ENCODE measurements at places on chromosomes 5 and 9. TPM values are rescaled to one million over a fixed set of nuclear protein-coding genes. Genes with fewer than 3 reads are reported as not detected.

The RAD17 gene
- total RNA-seq: 36.4 TPM

The PCDHGB3 gene
- 0.60 TPM for total RNA-seq

The PAIP1 gene
- 135 TPM for total RNA-seq

The PCDHGA6 gene
- total RNA-seq: 0.80 TPM

The CCT5 gene
- total RNA-seq: 241 TPM

The GDNF gene
- total RNA-seq: 0.47 TPM

The RNF44 gene
- total RNA-seq: 156 TPM

The C9orf50 gene
- total RNA-seq: 0.27 TPM

The SPATA31A6 gene
- not detected for total RNA-seq

The FAM163B gene
- not detected for total RNA-seq

The COL15A1 gene
- total RNA-seq: not detected

The ZNF300 gene
- total RNA-seq: 17.2 TPM

The CMBL gene
- 10.0 TPM for total RNA-seq

The FAM170A gene
- total RNA-seq: not detected

The FOXD4L5 gene
- 0.29 TPM for total RNA-seq

The GABRA6 gene
- total RNA-seq: not detected

The PCDHA9 gene
- 3.8 TPM for total RNA-seq

The OR1J2 gene
- not detected for total RNA-seq

The FAXDC2 gene
- 14.8 TPM for total RNA-seq

The ARHGEF39 gene
- 9.1 TPM for total RNA-seq

The C9 gene
- total RNA-seq: not detected

The HEMGN gene
- not detected for total RNA-seq

The HTR1A gene
- not detected for total RNA-seq

The CKMT2 gene
- total RNA-seq: 3.7 TPM
